Endodermal cell (in vitro differentiated cells): ENCODE measurements at places on chromosomes 3 and 15.

DNA sequence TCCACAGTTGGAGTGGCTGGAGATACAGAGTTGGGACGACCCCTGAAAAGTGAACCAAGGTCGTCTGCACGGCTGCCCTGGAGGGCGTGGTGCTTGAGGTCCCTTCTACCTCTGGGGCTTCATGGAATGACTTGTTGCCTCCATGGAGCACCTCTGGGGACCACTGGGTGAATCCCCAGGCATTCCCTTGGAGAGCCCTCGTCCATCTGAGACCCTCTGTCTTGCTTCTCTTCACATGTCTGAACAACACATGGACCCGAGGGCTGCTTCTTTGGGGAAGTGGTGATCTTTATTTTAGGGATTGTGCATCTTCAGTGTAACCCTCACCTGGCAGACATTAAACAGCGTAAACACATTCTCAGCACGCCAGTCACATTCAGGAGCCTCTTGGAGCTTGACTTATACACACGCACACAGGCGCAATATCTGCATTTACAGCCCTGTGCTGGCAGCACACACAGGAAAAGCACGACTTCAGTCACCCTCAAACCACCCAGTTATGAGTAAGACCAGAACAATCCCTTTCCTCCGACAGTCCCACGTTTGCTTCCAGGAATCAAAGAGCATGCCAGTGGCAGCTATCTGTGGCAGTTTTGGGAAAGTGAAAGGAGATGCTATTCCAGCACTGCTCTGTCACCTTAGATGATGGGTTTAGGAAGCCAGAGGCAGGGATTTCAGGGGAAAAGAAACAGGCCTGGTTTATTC is 12.6 kb downstream of the FAM107A start:
- peak; percentile 49 for DNase-seq

DNA sequence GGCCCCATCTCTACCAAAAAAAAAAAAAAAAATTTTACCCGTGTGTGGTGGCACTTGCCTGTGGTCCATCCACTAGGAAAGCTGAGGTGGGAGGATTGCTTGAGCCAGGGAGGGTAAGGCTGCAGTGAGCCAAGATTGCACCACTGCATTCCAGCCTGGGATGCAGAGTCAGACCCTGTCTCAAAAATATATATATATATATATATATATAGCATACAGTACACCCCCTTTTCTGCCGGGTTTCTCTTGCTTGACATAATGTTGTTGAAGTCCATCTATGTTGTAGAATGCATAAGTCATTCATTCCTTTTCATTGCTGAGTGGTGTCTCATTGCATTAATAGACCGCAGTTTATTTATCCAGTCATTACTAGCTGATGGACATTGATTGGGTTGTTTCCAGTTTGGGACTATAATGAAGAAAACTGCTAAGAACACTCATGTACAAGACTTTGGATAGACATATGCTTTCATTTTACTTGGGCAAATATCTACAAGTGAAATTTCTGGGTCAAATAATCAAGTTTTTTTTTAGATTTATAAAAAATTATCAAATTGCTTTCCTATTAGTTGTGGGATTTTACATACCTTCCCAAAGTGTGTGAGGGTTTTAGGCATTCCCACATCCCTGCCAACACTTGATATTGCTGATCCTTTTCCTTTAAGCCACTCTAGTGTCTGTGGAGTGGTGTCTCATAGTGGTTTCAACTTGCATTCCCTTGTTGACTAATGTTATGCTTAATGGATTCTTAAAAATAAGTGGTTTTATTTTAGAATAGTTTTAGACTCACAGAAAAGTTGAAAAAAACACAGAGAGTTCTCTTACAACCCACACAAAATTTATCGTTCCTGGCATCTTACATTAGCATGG is 2.1 kb upstream of the PRR20G start:
- no peak for DNase-seq

GRCh38 chr3:60220768-60221167 is 1030.5 kb downstream of the FHIT start:
- DNase-seq = no peak

GRCh38 chr3:187705164-187705563 is 2.8 kb upstream of the RTP2 start:
- no peak for DNase-seq

GRCh38 chr15:66165856-66166255 is 87.7 kb downstream of the MEGF11 start:
- DNase-seq = no peak

DNA sequence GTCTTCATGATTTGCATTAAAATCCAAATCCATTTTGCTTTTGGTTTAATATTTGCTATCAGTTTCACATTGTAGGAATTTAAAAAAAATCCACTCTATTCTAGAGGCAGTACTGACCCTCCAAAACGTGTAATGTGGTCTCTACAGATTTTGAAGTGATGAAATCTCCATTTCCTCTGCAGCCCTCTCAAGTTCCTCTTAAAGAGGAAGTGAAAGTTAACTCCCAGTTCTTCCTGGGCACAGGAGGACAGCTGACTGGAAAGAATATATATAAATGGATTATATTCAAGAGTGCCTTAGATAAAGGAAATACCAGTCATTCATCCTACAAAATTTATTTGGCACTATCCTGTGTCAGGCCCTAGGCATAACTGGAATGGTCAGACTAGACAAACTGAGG is 83.5 kb upstream of the PLCL2 start:
- DNase-seq = no peak

GRCh38 chr3:122055215-122055614 is at the start of gene CD86:
Gene CD86, plus strand, starts transcription at chr3:122055362. Its CDS starts 128 bp downstream, at chr3:122055490.
- DNase-seq = no peak

DNA sequence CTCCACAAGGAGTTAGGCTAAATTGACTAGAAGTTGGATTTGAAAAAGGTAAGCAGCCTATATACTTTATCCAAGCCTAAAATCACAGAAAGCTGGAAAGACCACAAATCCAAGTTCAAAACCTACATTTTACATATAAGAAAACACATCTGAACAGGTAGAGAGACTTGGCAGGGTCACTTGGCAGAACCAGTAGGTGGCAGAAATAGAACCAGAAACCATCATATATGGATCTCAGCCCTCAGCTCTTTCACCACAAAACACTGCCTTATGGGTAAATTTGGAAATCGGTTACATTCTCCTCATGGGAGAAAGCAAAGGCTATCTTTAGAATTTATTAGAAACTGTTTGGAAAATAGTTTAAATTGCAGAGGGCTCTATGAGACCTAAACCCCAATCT is 44.2 kb downstream of the MKRN2 start:
- DNase-seq = no peak

DNA sequence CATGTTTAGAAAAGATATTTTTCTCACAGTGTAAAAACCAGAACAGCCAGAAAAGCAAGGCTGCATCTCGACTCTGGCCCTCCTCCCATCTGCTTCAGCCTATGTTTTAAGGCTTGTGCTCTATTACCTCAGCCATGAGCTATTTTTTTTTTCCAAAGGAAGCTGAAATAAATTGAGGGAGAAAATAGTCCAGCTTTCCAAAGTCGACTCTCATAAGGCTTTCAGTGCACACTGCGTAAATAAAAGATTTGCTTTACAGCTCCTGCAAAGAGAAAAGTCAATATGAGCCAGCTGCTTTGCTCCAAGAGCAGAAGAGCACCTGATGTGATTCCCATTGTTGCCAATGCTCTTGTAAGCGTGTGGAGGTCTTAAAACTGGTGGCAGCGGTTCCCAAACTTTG is 26.7 kb downstream of the SCG3 start:
- DNase-seq = no peak

DNA sequence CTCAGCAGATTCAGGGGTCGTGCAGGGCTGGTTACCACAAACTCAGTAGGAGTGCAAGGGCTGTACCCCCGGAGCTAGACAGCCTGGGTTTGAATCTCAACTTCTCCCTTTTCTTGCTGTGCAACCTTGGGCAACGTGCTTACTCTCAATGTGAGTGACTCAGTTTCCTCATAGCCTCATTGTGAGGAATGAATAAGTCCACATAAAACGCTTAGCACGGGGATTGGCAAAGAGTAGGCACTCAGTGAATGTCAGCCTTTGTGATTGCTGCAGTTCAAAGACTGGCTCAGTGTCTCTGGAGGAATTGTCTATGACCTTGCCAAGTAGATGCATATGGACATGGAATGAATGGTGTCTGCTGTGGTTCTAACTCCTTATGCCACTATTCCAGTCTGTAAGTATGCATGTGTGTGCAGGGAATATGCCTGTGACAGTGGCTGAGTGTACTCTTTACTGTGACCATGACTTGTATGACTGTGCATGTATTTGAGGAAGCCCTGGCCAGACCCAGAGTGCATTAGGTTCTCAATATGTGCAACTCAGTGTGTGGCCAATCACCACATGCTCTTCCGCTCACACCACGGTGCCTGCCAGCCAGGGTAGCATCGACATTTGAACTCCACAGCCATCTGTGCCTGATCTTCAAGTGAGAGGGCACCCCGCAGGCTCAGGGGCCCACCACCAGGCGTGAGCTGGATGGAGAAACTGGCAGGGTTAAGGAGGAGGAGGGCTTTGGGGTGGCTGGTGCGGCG is 900 bp upstream of the HYAL3 start:
- DNase-seq = peak; percentile 55

DNA sequence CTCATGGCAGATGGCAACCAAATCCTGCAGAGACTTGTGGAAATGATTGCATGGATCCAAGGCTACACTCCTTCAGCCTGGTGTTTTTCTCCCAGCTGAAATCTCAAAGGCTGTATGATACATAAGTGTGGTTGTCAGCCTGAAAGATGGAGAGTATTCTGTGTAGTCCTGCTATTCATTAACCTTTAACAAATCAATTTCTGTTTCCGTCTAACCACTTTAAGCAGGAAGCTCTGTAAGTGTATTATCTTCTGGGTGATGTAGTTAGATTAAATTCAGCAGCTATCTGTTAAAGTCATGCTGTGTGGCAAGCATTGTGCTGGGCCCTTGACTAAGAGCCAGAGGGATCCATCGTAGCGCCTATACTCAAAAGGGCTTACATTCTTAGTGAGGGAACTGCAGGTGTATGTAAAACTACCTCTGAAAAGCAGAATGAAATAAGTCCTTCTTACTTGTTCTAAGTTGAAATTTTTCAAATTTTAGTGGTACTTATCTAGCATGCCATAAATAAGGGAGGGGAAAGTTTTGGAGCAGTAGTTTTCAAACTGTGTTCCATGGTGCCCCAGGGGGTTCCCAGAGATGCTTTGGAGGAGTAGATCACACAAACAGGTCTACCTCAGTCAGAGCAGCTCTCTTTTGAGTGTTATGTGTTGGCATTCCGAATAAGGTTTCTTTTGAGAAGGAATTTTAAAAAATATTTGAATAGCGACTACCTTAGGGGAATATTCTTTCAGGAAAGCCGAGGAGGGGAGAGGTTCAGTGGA is 28.9 kb downstream of the HACD3 start:
- DNase-seq = no peak

DNA sequence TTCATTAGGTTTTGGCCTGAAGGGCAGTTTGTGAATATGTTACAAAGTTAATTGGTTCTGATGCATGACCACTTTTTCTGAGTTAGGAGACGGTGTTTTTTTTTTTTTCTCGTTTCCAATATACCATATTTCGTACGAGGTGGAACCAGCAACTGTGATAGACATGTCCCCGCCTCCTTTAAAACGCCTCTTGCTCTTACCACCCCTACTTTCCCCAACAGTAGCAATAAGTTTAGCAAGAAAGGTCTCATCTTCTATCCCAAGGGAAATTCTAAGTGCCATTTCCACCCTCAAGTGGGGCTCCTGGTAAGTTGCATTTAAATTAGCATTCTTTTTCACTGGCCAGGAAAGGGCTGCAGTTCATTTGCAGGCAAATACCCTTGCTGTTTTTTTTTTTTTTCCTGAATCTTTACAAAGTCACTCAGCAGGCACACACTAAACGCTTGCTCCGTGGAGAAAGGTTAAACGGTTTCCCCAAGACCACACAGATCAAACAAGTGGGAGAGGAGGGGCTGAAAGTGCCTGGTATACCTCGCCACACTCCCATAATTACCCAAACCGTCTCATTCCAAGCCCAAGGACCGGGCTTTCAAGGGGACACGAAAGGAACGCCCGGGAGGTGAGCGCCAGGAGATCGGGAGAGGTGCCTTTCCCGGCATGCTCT is 39.5 kb upstream of the MGA start:
- DNase-seq = no peak

DNA sequence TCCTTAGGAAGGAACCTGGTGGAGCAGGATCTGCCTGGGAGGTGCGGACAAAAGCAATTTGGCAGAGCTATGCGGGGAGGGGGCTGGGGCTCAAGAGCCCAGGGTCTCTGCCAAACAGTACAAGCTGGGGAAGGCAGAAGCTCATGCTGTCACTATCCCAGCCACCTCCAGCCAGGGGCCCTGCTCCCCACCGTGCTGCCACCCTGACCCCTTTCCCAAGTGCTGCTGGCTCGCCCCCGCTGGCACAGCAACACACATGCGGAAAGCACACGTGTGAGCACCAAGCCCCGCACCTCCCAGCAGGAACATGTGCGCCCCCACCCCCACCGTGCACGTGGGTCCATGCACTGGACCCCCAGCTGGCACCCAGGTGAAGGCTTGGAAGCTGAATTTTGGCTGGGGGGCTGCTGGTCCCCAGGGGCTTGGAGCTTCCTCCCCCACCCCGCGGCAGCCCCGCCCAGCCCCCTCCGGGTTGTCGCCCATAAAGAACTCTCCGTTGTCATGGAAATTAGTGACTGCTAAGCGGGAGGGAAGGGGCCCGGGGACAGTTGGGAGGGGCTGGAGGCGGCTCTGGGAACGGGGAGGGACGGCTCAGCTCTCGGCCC is 742 bp downstream of the CAMKV start:
- peak; percentile 78 for DNase-seq

GRCh38 chr3:38136777-38137614 is at the start of gene ACAA1:
Gene ACAA1, minus strand, starts transcription at chr3:38137127. Its CDS starts 92 bp downstream, at chr3:38137035.
- peak; percentile 100 for DNase-seq

GRCh38 chr3:117726776-117727175 is 1017.2 kb downstream of the TUSC7 start:
- no peak for DNase-seq

- no peak for DNase-seq
Observed at GRCh38 chr3:42184651-42185443, 81.1 kb downstream of the CCK start.

DNA sequence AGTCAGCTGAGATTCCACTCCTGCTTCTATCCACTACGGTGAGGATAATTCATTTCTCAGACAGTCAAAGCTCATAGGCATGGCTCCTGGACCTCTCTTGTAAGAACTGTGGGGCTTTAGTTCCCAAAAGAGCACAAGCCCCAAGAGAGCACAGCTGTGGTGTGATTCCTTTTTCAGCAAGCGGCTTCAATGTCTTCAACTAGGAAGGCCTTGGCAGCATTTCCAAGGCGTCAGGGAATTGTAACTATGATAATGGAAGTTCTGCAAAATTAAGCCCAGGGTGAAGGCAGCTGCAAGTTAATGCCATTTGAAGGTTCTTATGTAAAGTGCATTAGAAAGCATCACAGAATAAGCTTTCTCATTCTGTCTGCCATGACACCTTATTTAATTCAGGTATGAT is 657.1 kb downstream of the GRM7 start:
- DNase-seq = no peak

GRCh38 chr15:32887090-32887489 is 169.3 kb downstream of the GREM1 start:
- no peak for DNase-seq
